Endodermal cell (in vitro differentiated cells): ENCODE measurements at places on chromosomes 3 and 15. TPM values are rescaled to one million over a fixed set of nuclear protein-coding genes. Genes with fewer than 3 reads are reported as not detected.

- DNase-seq: no peak
Observed at GRCh38 chr3:159657176-159657575, 331.5 kb upstream of the IL12A start.

GRCh38 chr3:198032039-198032936 is 72.3 kb downstream of the LMLN start:
- DNase-seq: no peak

- DNase-seq: no peak
Observed at GRCh38 chr15:93111451-93111850, 22.4 kb upstream of the RGMA start.

- DNase-seq: peak; percentile 87
Observed at GRCh38 chr3:108914774-108915641, 38.7 kb downstream of the GUCA1C start.

DNA sequence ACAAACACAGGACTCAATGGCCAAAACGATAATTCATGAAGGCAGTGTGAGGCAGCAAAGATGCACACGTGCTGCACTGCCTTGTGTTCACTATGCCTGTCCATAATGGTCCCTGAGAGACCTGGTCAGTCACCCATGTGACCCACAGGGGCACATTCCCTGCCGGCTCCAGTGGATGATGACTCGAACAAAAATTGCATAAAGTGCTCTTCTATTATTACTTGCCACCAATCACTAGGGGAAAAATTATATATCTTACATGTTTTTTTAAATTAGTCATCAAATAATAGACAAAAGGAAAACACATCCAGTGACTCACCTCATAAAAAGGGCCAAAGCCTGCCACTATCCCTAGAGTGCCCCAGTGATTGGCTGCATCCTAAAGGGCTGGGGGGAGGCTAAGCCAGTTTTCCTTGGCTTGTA is 47.5 kb downstream of the UBP1 start:
- no peak for DNase-seq

DNA sequence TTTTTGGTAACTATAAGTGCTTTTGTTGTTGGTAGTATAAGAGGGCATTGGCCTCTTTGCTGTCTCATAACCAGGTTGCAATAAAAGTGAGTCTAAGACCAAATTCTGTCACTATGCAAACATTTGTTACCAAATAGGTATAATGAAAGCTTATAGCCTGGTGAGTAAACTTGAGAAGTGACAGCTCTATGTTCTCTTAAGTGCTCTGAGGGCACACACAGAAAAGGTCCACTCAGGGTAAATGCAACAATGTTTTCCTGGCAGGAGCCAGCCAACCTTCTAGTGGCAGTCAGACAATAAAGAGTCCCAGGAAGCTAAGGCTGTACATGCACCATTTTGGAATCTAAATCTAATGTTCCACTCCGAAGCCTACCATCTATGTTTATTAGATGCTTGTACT is 262.1 kb upstream of the TGFBR2 start:
- DNase-seq: no peak

- no peak for DNase-seq
Observed at GRCh38 chr15:64151727-64152506, at the start of gene SNX22. Gene SNX22 (plus strand): TSS chr15:64151731. CDS start chr15:64151776, 45 bp downstream.

DNA sequence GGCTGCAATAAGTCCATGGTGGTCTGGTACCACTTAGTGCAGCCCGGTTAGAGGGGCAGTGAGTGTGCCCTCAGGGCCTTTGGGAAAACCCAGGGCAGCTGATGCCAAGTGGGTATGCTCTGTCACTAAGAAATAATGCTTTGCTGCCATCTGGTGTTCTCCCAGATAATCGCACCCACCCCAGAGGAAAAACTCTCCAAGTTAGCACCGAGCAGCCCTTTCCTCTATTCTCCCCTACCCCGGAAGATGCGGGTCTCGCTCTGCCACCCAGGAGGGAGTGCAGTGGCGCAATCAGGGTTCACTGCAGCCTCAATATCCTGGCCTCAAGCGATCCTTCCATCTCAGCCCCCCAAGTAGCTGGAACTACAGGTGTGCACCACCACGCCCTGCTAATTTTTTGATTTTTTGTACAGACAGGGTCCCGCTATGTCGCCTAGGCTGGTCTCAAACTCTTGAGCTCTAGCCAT is 21.3 kb upstream of the DAPK2 start:
- peak; percentile 93 for DNase-seq

DNA sequence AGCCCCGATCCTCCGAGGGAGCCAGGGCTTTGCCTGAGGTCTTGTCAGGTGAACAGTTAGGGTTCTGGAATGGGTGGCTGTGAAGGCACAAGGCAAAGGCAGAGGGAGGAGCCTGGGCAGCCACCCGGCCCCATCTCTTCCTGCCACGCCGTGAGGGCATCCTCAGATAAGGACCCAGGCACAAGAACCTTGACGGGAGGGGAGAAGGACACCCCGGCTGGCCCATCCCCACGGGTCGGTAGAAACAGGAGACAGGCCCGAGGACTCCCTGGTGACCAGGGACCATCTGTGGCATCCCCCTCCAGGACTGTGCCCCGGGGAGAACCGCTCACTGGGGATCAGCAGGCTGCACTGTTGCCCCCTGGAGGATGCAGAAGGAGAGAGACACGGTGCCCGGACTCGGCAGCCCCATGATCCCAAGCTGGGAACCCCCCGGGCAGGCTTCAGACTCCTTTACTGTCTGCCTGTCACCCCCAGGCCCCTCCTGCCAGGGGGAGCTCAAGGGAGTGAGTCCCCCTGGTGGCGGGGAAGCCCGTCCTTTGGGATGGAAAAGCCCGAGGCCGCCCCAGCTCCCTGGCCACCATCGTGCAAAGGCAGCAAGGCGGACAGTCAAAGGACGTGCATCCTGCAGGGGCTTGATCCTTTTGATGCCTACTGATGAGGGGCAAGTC is 12.3 kb upstream of the PCSK6 start:
- DNase-seq: peak; percentile 92

The TLR9 gene
- not detected in 3 replicates for total RNA-seq

The MRPS25 gene
- 55.9 to 72.4 TPM (median 64.1 TPM) in 3 replicates for total RNA-seq

The LTF gene
- 0.18 and 0.31 TPM in 2 replicates for total RNA-seq

The TNIK gene
- total RNA-seq: 14.9 and 22.0 TPM in 2 replicates

The KCNMB3 gene
- 2.0 and 2.6 TPM in 2 replicates for total RNA-seq
